ENCODE measurements at places on chromosomes 3 and 15. TPM values are rescaled to one million over a fixed set of nuclear protein-coding genes. Genes with fewer than 3 reads are reported as not detected.

- DNase-seq, result peak; percentile 4
- H3K27ac ChIP-seq, result no peak overlapping the region
- H3K36me3 ChIP-seq, result no peaks in the 10 kb centered on the region
Measured at GRCh38 chr3:170563712-170564423, 22.0 kb downstream of the SLC7A14 start.

RARB gene
- polyA plus RNA-seq, result 0.42 TPM

ARNT2 gene
- polyA plus RNA-seq, result 3.9 TPM

SPINT1 gene
- 41.3 TPM for polyA plus RNA-seq

GRCh38 chr3:63351159-63352007 is 73.3 kb downstream of the SYNPR start:
- peak; percentile 88 for DNase-seq
- no peaks in the 10 kb centered on the region for H3K4me1 ChIP-seq
- no peak overlapping the region for H3K27ac ChIP-seq
- H3K4me3 ChIP-seq, result no peak overlapping the region
- no peaks in the 10 kb centered on the region for H3K27me3 ChIP-seq
- no peaks in the 10 kb centered on the region for H3K36me3 ChIP-seq

- no peak overlapping the region for H3K4me3 ChIP-seq
- H3K4me1 ChIP-seq, result no peaks in the 10 kb centered on the region
- DNase-seq, result no peak
- no peak overlapping the region for H3K27ac ChIP-seq
- no peaks in the 10 kb centered on the region for H3K36me3 ChIP-seq
Measured at GRCh38 chr15:67349634-67350033, 95.0 kb downstream of the IQCH start.

GRCh38 chr3:197014942-197015575 is 14.6 kb downstream of the MELTF start:
- H3K36me3 ChIP-seq, result no peaks in the 10 kb centered on the region
- no peaks in the 10 kb centered on the region for H3K4me1 ChIP-seq
- H3K27ac ChIP-seq, result no peak overlapping the region
- no peaks in the 10 kb centered on the region for H3K27me3 ChIP-seq
- no peak for DNase-seq
- H3K4me3 ChIP-seq, result no peak overlapping the region

DNA sequence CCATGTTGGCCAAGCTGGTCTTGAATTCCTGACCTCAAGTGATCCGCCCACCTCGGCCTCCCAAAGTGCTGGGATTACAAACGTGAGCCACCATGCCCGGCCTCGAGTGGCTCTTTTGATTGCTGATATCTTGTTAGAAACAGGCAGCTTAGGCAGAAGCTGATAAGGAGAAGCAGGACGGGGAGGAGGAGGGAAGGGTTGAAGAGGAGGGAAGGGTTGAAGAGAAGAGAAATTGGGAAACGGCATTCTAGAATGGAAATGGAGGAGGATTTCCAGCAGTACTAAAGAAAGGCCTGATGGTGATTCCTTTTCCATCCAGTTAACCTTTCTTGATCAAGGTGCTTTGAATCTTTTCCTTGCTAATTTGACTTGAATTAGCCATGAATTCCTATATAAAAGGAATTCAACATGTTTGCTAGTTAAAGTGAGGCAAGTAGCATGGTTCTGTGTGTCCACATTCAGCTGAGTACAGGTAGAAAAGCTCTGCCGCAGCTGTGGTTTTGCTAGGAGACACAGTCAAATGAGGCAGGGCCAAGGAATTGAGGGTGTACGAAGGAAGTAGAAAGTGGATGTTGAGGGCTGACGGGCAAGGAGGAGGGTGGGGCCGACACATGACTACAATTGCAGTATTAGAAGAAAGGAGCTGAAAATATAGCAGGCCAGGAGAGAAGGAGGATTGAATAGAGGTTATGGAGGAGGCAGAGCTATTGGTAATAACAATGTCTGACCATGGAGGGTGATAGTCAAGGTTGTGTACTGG is 27.2 kb upstream of the ATP1B3 start:
- H3K27me3 ChIP-seq, result no peaks in the 10 kb centered on the region
- no peak overlapping the region for H3K4me3 ChIP-seq
- no peaks in the 10 kb centered on the region for H3K4me1 ChIP-seq
- H3K36me3 ChIP-seq, result no peaks in the 10 kb centered on the region

RTP1 gene
- polyA plus RNA-seq, result 6.3 TPM

DNA sequence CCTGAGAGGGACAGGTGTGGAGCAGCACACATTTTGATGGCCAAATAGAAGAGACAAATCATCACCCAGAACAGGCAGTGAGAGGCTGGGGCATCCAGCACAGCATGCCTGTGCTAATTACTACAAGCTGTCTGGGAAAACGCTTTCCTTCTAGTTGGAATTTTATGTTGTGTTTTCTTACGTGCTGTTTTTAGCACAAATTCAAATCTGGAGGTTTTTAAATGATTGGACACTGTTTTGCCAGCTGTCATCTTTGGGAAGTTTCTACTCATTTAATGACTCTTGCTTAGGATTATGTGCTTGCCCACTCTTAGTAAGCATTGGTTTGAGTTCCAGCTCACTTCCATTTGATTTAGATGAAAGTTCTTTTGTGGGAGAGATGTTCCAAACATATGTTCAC is 43.5 kb downstream of the EAF1 start:
- no peaks in the 10 kb centered on the region for H3K27me3 ChIP-seq
- H3K36me3 ChIP-seq, result no peaks in the 10 kb centered on the region
- no peak overlapping the region for H3K4me3 ChIP-seq
- no peak overlapping the region for H3K27ac ChIP-seq
- no peaks in the 10 kb centered on the region for H3K4me1 ChIP-seq

DNA sequence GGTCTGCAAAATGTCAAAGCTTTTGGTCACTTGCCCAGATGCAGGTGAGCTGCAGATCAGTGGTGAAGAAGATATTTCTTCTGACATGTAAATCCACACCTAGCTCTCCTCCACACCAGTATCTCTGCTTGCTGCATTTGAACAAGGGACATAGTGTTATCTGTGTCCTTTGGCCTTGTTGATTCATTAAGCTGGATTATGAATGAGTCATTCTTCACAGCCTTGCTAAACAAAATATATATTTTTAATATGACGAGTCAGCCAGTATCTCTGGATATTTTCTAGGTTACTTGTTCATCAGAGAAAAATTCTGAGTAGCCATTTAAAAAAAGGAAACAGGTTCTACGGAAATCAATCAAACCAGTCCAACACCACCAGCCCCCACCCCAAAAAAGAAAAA is 190.6 kb upstream of the ADAMTS9 start:
- DNase-seq, result no peak
- H3K4me3 ChIP-seq, result no peak overlapping the region
- H3K27ac ChIP-seq, result no peak overlapping the region
- H3K27me3 ChIP-seq, result no peaks in the 10 kb centered on the region

LRTM1 gene
- polyA plus RNA-seq, result 0.47 TPM

EAF1 gene
- 9.8 TPM for polyA plus RNA-seq

GRCh38 chr3:167188592-167188991 is 191.5 kb downstream of the ZBBX start:
- H3K27ac ChIP-seq, result no peak overlapping the region
- no peaks in the 10 kb centered on the region for H3K27me3 ChIP-seq
- DNase-seq, result no peak

GRCh38 chr15:80609512-80609946 is 85.6 kb upstream of the ABHD17C start:
- H3K4me3 ChIP-seq, result no peak overlapping the region
- H3K36me3 ChIP-seq, result no peaks in the 10 kb centered on the region
- DNase-seq, result no peak
- H3K27me3 ChIP-seq, result no peaks in the 10 kb centered on the region

- H3K27me3 ChIP-seq, result no peaks in the 10 kb centered on the region
- no peak overlapping the region for H3K4me3 ChIP-seq
- DNase-seq, result no peak
Measured at GRCh38 chr3:158747417-158747816, 15.2 kb upstream of the RARRES1 start.

UBA7 gene
- polyA plus RNA-seq, result 0.50 TPM

- H3K36me3 ChIP-seq, result no peaks in the 10 kb centered on the region
- DNase-seq, result no peak
- no peak overlapping the region for H3K4me3 ChIP-seq
Measured at GRCh38 chr3:9777694-9778021, 7.9 kb upstream of the CAMK1 start.

CD200R1 gene
- 0.18 TPM for polyA plus RNA-seq

CHST13 gene
- 4.0 TPM for polyA plus RNA-seq

EPHB3 gene
- polyA plus RNA-seq, result 0.54 TPM

GRCh38 chr3:191388823-191389222 is 58.5 kb upstream of the UTS2B start:
- DNase-seq, result no peak
- H3K36me3 ChIP-seq, result no peaks in the 10 kb centered on the region
- H3K4me1 ChIP-seq, result peaks cover 25% of the 10 kb centered on the region
- H3K27me3 ChIP-seq, result no peaks in the 10 kb centered on the region

CLDN11 gene
- 6.8 TPM for polyA plus RNA-seq

TMEM212 gene
- not detected for polyA plus RNA-seq

DNA sequence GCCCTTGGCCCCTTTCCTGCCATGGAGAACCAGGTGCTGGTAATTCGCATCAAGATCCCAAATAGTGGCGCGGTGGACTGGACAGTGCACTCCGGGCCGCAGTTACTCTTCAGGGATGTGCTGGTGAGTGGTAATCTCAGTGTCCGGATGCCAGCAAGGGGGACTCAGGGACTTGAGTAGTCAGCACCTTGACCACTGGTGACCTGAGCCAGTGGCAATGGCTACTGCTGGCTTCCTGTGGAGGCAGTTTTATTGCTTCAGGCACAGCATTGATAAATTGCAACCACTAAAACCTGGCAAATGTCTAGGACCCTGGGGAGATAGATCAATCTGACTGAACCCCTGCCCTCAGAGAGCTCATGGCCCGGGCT is 830 bp downstream of the MAP2K5 start:
- peak overlapping the region; percentile 93 for H3K4me3 ChIP-seq
- no peaks in the 10 kb centered on the region for H3K27me3 ChIP-seq
- H3K27ac ChIP-seq, result no peak overlapping the region
- peaks cover 9% of the 10 kb centered on the region for H3K4me1 ChIP-seq
- no peak for DNase-seq
- H3K36me3 ChIP-seq, result no peaks in the 10 kb centered on the region

- H3K4me3 ChIP-seq, result no peak overlapping the region
- no peaks in the 10 kb centered on the region for H3K27me3 ChIP-seq
- DNase-seq, result no peak
- no peaks in the 10 kb centered on the region for H3K36me3 ChIP-seq
- no peaks in the 10 kb centered on the region for H3K4me1 ChIP-seq
- no peak overlapping the region for H3K27ac ChIP-seq
Measured at GRCh38 chr3:21457084-21457483, 293.9 kb downstream of the ZNF385D start.

DNA sequence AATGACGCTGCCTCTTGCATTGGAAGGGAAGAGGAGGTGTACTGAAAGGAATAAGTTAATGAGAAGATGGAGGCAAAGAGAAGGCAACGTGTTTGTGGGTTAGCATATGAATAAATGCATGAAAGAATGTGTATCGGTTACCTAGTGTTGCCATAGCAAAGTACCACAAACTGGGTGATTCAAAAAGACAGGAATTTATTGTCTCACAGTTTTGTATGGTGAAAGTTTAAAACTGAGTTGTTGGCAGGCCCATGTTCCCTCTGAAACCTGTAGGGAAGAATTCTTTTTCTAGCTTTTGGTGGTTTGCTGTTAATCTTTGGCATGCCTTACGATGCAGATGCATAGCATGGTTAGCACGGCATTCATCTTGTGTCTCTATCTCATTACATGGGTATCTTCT is 729.9 kb downstream of the MECOM start:
- peaks cover 4% of the 10 kb centered on the region for H3K36me3 ChIP-seq
- no peak for DNase-seq
- H3K27ac ChIP-seq, result no peak overlapping the region

DUOXA2 gene
- not detected for polyA plus RNA-seq
